ENCODE measurements at places on chromosomes 4 and X. TPM values are rescaled to one million over a fixed set of nuclear protein-coding genes. Genes with fewer than 3 reads are reported as not detected.

- no peak for DNase-seq
Observed at GRCh38 chr4:16293210-16293838, 67.1 kb upstream of the TAPT1 start.

Gene SPARCL1
- total RNA-seq, result 4.0 TPM

DNA sequence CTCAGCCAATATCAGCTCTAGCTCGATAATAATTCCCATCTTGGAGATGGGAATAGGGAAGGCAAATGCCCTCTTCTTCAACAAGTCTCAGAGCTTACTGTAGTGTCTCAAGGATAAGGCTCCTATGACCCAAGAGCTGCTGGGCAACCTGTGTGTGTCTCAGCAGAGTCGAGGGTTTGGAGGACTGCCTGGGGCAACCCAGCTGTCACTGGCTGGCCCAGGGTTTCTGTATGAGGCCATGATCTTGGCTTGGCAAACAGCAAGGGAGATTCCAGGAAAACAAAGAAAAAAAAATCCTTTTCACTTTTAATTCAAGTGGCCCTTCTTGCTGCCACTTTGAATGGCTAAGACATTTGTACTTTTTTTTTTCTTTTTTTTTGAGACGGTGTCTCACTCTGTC is 34.4 kb downstream of the TMSB4X start:
- no peak for DNase-seq

Gene FBXW7
- total RNA-seq, result 21.5 TPM

GRCh38 chrX:107451731-107452130 is 2.3 kb downstream of the FRMPD3 start:
- DNase-seq, result no peak

DNA sequence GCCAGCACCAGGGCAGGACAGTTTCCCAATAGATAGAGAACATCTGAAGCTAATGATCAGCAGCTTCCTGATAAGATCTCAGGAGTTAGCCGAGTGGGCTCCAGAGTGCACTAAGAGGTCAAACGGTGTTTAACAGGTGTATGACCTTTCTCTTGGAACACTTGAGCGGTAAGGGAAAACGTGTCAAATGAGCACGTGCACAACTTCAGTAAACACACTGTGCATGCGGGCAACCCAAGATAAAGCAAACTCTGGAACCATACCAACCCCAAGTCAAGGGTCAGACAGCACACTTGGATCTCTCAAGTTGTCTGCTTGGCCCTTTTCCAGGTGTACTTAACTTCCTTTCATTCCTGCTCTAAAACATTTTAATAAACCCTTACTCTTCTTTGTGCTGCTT is 1941.5 kb upstream of the PCDH10 start:
- no peak for DNase-seq

GRCh38 chr4:56806666-56807065 is 14.8 kb downstream of the SPINK2 start:
- DNase-seq, result no peak

DNA sequence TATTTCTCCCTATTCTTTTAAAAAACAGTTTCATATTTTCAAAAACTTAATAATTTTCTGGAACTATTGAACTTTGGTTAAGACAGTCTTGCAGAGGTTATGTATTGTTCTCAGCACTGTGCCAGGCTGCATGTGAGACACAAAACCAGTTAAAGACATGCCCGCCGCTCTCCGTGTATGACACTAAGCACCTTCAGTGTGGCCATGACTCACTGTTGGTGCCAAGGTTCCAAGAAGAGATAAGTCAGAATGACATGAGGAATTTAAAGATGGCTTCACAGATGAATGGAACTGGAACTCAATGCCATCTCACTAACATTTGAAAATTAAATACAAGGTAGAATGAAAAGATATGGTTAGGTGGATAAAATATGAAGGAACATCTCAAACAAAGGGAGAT is 525.5 kb upstream of the ZFP42 start:
- no peak for DNase-seq

Gene FDCSP
- total RNA-seq, result not detected

GRCh38 chrX:132748268-132748667 is 210.2 kb downstream of the HS6ST2 start:
- DNase-seq, result no peak

DNA sequence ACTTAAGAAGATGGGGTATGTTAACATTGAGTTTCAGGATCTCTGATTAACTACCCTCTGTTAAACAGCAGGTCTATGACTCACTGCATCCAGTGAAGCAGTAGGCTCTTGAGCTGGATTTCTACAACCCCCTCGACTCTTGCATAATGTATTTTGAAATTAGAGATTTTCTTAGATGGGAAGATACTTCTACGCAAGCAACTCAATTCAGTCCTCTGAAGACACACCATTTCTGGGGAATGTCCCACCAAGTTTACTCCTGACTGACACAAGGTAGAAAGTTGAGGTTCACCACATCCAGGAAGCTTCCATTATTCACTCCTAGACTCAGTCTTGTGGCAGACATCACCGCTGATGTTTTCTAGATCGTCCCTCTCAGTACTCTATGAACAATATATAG is 12.9 kb downstream of the PALLD start:
- DNase-seq, result no peak

DNA sequence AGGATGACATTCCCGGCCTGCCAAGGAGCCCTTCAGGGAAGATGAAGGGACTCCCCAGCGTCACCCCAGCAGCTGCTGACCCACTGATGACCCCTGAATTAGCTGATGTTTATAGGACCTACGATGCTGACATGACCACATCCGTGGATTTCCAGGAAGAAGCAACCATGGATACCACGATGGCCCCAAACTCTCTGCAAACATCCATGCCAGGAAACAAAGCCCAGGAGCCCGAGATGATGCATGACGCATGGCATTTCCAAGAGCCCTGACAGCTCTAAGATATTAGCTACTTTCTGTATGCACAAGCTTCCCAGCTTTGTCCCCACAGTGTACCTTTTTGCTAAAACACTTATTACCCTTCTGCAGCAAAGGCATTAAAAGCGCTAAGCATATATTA is 14.4 kb downstream of the AMBN start:
- DNase-seq, result no peak

- no peak for DNase-seq
Observed at GRCh38 chr4:108852691-108853090, 89.8 kb upstream of the ETNPPL start.

GRCh38 chr4:173860094-173860493 is 330.1 kb upstream of the HAND2 start:
- no peak for DNase-seq

Gene SORCS2
- 6.7 TPM for total RNA-seq

DNA sequence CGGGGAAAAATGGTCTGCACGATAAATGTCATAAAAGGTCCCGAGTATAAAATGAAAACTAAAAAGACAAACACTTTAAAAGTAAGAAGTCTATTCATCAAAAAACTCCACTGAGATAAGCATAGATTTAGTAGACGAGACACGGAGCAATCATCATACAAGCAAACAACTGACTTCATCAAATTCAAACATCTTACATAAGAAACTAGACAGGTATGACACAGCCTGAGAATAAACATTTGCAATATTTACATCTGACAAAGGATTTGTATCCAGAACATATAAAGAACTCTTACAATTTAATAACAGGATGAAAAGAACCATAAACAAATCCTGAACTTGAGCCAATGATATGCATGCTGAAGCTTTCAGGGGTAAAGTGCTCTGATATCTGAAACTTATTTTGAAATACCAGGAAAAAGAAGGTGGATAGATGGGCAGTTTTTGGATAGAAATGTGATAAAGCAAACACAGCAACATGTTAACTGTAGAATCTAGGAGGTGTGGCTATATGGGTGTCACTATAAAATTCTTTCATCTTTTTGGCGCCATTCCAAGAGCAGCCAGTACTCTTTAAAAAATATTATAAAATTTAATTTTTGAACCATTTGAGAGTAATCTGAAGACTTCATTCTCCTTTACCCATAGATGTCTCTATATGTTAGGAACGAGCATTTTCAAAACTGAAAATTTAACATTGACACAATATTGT is 12.0 kb downstream of the MPP1 start:
- DNase-seq, result no peak

DNA sequence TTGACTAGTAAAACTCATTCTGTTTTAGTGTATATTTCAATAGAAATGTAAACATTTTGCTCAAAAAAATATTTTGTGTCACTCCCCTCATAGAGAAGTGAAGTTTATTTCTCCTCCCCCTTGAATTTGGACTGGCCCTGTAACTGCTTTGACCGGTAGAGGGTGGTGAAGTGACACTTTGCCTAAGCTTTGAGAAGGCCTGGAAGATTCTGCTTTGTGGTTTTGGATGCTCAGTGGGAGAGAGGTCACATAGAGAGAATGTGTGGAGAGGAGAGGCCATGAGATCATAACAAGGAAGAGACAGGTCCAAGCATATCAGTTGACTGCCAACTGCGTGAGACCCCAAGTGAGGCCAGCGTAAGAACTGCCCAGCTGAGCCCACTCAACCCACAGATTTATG is 19.1 kb upstream of the ARX start:
- no peak for DNase-seq

DNA sequence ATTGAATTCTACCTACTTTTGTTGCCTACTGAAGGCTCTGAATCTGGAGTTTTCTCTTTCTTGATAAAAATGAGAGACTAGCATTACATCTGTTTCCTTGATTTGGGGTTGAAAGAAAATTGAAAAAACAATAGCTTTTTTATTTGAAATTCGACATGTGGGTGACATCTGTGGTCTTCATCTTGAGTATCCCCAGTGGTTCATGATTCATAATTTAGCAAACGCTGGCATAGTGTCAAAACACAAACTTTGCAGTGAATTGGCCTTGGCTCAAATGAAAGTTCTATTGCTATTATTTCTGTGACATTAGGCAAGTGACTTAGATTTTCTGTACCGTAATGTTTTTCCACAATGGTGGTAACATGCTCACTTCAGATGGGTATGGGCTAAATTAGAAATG is 747.6 kb downstream of the PCDH7 start:
- no peak for DNase-seq

DNA sequence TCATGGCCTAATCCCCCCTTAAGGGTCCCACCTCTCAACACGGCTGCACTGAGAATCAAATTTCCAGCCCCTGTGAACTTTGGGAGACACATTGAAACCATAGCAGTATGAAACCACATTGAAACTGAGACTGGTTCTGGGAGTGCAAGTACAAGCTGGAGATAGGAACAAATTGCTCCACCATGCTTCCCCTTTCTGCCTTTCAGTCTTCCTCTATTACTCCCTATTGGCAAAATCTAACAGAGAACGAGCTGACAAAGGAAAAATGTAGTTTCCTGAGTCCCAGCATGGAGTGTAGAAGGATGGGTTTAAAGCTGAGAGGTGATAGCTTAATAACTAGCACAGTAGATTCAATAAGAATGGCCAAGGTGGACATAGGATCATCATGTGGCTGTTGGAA is 161.7 kb upstream of the RPL34 start:
- no peak for DNase-seq

DNA sequence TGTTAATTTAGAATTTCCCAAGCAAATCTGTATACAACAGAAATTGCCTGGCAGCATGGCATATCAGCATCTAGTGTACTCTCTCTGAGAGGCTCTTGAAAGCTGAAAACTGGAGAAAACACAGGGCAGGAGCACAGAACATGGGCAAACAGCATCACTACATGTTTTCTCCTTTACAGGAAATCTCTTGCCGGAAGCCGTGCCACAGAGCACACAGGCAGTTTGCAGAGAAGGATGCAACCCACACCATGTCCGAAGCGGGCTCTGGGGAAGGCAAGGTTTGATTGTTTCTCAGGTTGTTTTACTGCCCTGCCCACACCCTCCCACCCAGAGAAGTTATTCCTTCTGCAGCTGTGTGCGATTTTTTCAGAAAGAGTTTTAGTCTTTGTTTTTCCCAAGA is 41.1 kb upstream of the FAM9C start:
- DNase-seq, result no peak

GRCh38 chrX:64850371-64851082 is 125.7 kb downstream of the ZC4H2 start:
- no peak for DNase-seq

- DNase-seq, result no peak
Observed at GRCh38 chr4:185115827-185116232, 27.2 kb upstream of the SLC25A4 start.

Gene PGAM4
- not detected for total RNA-seq

Gene TEC
- total RNA-seq, result 0.13 TPM

- DNase-seq, result peak; percentile 85
Observed at GRCh38 chr4:1200425-1201035, 28.1 kb upstream of the SPON2 start.

GRCh38 chrX:38192007-38192810 is 28.5 kb downstream of the SRPX start:
- DNase-seq, result no peak

DNA sequence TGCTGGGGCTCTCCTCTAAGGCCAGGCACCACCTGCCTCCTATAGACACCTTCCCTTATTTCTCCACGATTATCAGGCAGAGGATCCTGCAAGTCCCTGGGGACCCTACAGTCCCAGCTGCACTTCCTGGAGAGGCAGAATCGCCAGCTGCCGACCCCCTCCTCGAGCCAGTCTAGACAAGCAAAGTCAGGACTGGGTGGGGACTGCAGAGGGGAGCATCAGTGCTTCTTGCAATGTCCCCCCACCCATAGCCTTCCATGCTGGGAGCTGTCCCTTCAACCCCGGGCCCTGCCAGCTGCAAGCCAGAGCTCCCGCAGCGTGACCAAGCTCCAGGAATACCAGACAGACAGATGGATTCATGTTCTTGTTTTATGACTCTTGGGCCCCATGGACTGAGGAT is 1.4 kb upstream of the CRMP1 start:
- DNase-seq, result no peak

GRCh38 chr4:76120199-76120598 is 28.0 kb downstream of the NUP54 start:
- no peak for DNase-seq

Gene GAGE12F
- not detected for total RNA-seq

DNA sequence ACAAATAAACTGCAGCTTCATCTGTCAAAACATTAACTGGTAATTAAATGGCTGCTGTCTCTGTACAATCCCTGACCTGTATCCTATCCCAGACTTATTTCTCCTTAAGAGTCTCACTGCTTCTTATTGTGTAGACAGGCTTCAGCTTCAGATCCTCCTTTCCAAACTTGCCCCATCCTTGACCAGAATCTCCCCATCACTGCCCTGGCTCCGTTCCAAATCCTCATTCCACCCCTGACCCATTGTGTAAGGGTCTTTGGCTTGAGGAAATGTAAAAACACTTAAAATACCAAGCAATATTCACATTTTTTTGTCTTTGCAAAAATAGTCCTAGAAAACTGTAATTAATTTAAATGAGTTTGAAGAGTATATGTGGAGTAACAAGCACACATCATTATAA is 152.6 kb upstream of the VEGFC start:
- no peak for DNase-seq

Gene PPEF2
- total RNA-seq, result not detected

Data from osteocyte (in vitro differentiated cells).